ENCODE measurements at places on chromosomes 2 and 18.
A peak's percentile ranks its signal among the peaks of the same experiment; 100 is the strongest.

GRCh38 chr2:5696404-5696944 is 4.3 kb downstream of the SOX11 start:
- peak; percentile 70 for DNase-seq

- no peak for DNase-seq
Observed at GRCh38 chr2:218963601-218964000, 4.1 kb downstream of the CDK5R2 start.

DNA sequence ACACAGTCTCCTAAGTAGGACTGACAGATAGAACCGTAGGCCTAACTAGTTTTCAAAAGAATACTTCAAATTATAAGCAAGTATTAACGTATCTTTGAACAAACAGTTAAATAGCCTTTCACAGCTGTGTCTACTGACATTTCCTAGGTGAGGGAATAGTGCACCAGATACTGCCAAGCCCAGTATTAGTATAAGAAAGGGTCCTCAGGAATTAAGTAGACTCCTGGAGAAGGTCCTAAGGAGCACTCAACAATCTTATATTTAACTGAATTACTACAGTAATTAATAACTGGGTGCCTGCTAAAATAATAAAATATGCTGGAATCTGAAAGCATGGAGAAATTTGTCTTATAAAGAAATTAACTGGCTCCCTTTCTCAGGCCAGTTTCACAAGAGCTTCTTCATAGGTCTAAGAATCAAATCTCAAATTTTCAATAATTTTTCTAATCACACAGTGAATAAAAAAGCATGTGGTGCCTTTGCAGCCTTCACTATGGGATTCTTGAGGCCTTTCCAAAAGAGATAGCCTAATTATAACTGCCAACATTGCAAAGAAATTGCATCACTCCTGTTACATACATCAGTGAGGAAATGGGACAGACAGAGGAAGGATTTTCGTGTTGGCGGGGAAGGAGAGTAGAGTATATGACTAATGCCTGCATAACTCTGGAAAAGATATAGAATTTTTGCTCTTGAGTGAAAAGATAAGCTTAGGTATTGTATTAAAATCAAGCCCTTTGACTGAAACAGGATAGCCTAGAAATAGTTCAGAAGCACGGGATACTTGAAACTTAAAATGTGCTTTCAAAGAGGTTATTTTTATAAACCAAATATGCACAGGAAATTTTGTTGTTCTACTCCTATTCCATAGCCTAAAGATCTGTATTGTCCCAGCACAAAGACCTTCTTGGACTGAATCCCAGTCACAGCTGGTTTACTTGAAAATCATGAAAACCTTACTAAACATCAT is 228.6 kb upstream of the STK17B start:
- DNase-seq, result no peak

GRCh38 chr2:220499225-220499624 is 871.8 kb downstream of the SLC4A3 start:
- no peak for DNase-seq

DNA sequence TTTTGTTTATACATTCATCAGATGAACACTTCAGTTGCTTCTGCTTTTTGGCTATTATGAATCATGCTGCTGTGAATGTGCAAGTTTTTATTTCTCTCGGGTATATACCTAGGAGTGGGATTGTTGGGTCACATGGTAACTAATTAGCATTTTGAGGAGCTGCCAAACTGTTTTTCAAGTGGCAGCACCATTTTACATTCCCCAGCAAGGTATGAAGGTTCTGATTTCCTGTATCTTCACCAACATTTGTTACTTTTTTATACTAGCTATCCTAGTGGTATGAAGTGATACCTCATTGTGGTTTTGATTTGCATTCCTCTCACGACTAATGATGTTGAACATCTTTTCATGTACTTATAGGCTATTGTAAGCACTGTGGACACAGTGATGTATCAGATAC is 53.9 kb downstream of the DYNC1I2 start:
- no peak for DNase-seq

DNA sequence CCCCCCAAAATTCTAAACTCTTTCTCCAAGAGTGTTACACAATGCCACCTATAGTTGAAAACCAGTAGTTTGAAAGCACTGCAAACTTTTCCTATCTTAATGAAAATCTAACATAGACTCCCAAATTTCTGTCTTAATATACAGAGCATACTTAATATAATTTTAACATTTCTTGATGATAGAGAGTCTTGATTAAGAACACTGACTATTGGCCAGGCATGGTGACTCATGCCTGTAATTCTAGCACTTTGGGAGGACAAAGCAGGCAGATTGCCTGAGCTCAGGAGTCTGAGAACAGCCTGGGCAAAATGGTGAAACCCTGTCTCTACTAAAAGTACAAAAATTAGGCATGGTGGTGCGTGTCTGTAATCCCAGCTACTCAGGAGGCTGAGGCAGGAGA is 34.2 kb downstream of the ASXL2 start:
- DNase-seq, result no peak

DNA sequence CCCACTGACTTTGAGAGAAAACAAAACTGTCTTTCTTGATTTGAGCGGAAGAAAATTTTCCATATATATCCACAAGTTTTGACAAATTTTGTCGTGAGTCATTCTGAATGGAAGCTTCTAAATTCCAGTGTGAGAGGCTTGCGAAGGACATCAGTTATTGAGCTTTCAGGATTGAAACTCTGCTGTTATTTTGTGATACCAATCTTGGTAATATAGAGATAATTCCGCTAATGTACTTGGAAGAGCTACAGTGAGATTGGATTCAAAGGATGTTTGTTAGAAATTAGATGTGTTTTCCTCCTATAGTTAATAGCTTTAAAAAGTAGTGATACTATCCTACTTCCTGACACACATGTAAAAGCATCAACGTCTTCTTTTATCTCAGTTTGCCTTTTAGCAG is 61.4 kb downstream of the RBM43 start:
- no peak for DNase-seq

DNA sequence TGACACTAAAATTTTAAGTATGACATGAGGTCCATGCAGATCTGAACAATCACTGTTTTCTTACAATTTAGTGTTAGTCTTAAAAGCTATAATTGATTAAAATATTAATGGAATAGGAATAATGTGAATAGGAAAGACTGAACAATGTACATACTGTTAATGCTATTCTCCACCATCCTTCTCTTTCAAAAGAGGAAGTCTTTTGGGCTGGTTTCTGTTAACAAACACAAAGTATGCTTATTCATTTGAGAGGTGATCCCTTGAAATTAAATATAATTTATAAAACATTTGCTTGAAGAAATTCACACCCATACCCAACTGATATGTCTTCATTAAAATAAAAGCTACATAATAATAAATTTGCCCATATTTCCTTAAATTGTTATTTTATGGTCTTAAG is 2.3 kb downstream of the STPG4 start:
- DNase-seq, result no peak

DNA sequence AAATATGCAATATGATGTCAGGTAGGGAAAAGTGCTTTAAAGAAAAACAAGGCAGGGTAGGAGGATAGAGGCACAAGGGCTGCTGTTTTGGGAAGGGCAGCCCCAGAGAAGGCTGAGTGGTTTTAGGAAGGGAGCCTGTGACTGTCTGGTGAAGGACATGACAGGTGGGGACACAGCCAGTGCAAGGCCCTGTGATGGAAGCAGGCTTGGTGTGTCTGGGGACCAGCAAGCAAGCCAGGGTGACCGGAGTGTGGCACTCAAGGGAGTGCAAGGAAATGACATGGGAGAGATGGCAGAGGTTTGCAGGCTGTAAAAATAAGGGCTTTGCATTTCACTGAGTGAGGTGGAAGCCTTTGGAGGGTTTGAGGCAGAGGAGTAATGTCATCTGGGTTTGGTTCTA is 62.0 kb downstream of the LTBP1 start:
- DNase-seq, result no peak

DNA sequence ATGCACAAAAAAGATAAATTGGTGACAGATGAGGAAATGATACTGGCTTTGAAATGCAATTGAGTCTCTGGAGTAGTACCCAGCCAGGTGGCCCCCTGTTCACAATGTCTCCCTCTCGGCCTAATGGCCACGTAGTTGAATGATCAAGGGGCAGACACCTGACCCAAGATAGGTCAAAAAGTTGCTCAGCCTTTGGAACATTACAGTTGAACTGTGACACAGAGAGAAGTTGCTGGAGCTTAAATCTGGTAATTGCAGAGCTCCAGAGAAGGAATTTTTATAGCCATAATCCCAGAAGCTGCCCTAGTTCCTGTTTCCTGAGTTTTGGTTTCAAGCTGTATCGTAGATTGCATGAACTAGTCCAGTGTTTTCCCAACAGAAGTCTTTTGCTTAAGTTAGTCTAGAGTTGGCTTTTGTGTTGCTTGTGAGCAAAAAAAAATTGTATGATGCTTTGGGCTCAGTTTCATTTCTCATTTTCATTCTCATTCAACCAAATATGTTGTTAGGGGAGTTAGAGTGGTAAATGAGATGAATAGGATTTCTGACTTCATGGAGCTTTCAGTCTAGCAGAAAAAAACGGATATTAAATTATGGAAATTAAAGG is 117.9 kb downstream of the CSRNP3 start:
- DNase-seq, result no peak

DNA sequence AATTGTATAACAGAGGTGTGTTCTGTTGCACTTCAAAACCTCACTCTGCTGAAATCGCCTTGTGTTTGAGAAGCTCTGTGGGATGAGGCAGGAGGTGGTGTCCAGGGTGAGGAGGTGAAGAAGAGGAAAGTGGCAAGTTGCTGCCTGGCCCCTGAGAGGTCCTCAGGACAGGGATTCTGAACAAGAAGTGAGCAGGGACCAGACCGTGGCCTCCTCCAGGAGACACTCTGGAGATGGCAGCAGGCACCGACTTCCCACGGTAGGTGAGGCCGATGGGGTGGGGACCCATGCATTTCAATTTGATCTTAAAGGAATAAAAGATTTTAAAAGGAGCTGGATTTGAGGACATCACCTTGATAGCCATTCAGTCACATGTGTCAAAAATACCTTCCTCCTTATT is 37.5 kb upstream of the LAMA1 start:
- no peak for DNase-seq

GRCh38 chr2:48449073-48449840 is 80.7 kb upstream of the STON1 start:
- no peak for DNase-seq

- DNase-seq, result no peak
Observed at GRCh38 chr2:223884399-223884798, 47.0 kb upstream of the AP1S3 start.

DNA sequence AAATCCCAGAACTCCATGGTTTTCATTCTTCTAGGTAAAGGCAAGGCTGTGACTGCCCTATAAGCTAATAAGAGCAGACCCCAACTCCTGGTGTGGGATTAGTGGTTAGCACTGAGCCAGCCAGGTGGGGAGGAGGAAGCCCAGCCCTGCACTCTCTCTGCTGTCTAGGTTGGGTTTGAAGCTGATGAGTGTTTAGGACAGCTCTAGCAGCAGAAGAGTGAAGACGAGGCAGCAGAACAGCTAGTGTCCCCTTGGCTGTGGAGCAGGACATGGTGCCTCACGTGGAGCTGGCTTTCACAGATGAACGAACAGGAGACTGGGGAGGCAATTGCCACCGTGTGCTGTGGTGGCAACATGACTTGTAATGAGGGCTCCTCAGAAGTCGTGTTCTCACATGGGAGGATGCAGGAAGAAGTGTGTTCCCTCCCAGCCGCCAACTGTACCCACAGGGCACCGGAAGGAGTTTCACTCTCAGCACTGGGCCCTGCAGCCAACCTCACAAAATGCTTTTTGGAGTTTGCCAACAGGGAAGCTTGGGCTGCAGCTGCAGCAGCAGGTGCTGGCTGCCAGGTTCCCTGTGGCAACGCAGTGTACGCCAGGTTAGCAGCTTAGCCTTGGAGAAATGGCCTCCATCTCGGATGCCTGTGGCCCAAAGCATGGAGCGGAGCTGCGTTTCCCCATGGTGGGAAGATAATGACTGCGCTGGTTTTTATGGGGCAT is 328.2 kb downstream of the SETBP1 start:
- peak; percentile 83 for DNase-seq

DNA sequence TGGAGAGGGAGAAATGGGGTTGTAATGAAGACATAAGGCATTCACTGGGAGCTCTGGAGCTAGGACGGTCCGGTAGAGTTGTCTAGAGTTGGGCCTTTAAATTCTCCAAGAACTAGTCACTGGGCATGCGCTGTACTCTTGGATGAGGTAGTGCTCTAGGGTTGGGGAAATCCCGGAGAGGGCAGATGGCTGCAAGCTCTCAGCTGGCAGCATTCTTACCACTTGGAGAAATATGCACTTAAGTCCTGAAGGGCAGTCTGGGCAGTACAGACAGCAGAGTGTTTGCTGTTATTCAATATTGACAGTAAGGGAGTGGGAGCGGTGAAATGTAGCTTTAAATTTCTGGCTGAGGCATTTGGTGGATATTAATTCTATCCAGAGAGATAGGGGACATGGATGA is 214.6 kb downstream of the RDH14 start:
- DNase-seq, result no peak

DNA sequence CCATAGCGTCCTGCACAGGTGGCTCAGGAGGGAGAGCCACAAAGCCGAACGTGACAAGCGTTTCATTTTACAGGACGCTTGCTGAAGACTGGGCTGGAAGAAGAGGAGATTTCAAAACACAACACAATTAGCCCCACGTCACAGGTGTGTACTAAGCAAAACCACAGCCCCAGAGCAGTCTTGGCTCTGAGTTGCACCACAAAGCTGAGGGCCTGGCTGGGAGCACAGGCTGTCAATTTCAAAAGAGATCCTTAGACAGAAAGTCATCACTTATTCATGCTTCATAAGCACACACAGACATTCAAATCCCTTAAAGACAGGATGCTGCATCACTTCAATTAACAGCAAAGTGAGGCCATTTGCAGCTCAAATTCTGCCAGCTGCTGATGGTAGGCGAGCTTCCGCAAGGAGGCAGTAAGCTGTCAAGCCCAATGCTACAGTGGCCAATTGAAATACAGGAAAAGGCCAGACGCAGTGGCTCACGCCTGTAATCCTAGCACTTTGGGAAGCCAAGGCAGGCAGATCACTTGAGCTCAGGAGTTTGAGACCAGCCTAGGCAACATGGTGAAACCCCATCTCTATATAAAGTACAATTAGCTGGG is 79.6 kb downstream of the SKA1 start:
- DNase-seq, result no peak
